ENCODE measurements at places on chromosomes 6 and 20. TPM values are rescaled to one million over a fixed set of nuclear protein-coding genes. Genes with fewer than 3 reads are reported as not detected.

- no peak for DNase-seq
Observed at GRCh38 chr20:52054123-52054522, 137.5 kb downstream of the ZFP64 start.

Gene TEAD3
- 7.3 TPM for total RNA-seq

- DNase-seq: no peak
Observed at GRCh38 chr6:146937316-146937715, 266.9 kb upstream of the STXBP5 start.

GRCh38 chr6:141700819-141701218 is 431.9 kb upstream of the GJE1 start:
- no peak for DNase-seq

Gene POPDC3
- 33.3 TPM for total RNA-seq

GRCh38 chr20:46150943-46151342 is 32.8 kb downstream of the CD40 start:
- no peak for DNase-seq

DNA sequence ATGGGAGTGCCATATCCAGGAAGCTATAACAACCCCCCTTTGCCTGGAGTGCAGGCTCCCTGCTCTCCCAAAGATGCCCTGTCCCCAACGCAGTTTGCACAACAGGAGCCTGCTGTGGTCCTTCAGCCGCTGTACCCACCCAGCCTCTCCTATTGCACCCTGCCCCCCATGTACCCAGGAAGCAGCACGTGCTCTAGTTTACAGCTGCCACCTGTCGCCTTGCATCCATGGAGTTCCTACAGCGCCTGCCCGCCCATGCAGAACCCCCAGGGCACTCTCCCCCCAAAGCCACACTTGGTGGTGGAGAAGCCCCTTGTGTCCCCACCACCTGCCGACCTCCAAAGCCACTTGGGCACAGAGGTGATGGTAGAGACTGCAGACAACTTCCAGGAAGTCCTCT is 56.7 kb upstream of the TMEM181 start:
- DNase-seq: no peak

Gene HLA-DQB2
- total RNA-seq: not detected

GRCh38 chr6:20463396-20463795 is 61.7 kb downstream of the E2F3 start:
- DNase-seq: no peak

DNA sequence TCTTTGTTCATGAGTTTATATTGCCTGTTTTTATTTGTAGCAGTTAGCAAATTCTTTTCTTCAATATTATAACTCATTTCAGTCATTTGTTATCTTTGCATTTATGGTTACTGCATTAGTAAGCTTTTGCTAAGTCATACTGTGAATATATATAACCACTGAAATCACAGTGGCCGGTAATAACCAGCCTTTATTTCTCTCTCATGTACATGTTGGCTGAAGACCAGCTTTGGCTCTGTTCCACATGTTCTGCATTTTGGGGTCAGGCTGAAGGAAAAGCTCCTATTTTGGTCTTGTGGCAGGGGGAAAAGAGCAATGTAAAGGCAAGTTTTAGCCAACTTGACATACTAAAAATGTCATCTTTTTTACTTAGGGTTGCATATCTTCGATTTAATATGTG is 276.3 kb downstream of the BCKDHB start:
- DNase-seq: no peak

Gene KCNS1
- not detected for total RNA-seq

- no peak for DNase-seq
Observed at GRCh38 chr20:3277686-3278465, 38.9 kb upstream of the SLC4A11 start.

DNA sequence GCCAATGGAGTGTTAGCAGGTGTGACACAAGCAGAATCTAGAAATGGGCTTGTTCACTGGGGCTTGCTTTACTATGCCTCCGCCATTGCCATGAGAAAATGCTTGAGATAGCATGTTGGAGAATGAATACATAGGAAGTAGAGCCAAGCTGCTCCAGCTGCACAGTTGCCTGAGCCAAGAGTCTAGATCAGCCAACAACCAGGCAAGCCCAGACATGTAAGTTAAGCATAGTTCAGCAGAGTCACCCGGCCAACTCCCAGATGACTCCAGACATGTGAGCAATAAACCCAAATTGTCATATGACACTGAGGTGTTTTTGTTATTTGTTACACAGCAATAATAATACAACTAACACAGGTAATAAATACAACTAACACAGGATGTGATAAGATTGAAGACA is 167.9 kb downstream of the HAO1 start:
- DNase-seq: no peak

GRCh38 chr6:112986321-112986720 is 639.2 kb downstream of the RFPL4B start:
- DNase-seq: no peak

DNA sequence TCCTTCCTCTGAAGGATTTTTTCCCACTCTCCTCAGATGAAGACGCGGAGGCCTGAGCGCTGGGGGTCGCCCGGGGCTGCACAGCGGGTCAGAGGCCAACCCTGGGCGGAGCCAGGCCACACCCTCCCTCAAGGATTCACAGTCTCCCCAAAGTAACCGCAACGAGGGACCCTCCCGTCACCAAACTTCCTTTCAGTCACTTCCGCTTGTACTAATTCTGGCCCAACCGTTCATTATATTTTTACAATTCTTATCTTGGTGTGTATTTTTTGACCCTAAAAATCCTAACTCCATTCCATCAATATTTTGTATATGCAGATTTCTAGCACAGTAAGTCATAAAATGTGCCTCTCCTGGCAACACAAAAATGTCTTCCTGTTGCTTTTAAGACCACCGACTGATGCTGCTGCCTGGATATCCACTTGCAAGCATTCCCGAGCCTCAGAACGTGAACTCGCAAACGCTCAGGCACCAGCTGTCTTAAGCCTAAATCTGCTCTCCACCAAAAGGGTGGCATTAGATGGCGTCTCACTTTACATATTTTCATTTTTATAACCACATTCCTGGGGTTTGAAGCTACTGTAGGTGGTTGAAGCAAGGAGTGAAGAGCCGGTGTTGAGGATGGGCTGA is 128.0 kb downstream of the DLL1 start:
- no peak for DNase-seq

DNA sequence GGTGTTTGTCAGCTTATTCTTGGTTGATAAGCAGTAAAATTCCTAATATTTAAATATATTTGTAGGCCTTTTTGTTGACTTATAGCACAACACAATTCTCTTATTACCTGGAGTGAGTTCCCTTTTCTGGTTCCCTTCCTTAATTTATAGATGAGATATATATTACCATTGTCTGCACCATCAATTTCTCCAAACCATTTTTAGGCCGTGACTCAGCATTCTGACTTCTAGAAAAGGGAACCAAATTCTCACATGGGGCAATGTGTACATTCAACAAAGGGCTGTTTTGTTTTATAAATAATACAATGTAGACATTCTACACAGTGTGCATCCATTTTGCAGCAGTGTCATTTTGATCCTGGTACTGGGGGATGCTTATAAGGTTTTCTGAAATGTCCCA is 52.8 kb downstream of the NCOA7 start:
- DNase-seq: no peak

Gene CD24
- 193 TPM for total RNA-seq

- DNase-seq: no peak
Observed at GRCh38 chr6:27407153-27407814, 18.7 kb downstream of the ZNF391 start.

DNA sequence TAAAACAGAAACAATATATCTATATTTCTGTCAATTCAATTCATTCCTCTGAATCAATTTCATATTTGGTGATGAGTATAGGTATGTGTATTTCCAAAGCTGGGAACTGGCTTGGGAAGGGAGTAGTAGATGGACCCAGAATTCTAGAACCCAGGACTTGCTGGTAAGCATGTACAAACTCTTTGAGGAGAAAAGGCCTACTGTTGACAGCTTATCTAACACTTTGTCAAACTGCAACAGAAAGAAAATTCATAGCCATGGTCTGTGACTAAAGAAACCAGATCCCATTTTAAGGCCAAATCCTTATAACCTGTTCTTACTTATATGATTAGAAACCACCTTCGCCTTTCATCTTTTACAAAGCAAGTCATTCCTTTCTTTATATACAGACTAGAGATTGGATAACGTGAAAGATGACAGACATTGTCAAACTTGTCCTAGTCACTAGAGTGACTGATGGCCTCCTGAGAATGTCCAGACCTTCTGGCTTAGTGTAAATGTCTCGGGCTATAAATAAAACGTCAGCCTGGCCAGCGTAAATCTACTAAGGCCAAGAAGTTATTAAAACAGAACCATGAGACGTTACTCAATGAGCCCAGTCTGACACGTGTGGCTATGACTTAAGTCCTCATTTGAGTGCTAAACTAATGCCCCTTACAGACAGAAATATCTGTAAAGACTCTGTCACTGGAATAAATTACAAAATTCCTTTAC is 152.3 kb downstream of the ALDH8A1 start:
- DNase-seq: no peak

Gene ZBTB12
- total RNA-seq: 7.5 TPM

Gene MICB
- total RNA-seq: 24.9 TPM

GRCh38 chr20:33145521-33145920 is 22.4 kb upstream of the BPIFA2 start:
- DNase-seq: no peak

DNA sequence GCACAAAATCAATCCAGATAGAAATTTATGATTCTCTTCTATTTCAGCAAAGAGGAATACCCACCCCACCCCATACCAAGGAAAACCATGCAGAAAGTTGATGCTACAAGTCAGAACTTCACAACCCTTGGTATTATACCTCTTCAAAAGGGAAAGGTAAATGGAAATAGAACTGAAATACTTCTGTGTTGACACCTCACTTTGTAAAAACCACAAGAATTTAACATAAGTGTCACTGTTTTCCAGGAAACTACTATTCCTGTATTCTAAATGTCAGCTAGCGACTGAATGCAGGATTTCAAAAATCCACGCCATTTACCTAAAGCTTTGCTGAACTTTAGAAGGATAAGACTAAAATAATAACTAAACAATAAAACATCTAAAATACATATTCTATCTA is 3.6 kb downstream of the CPNE1 start:
- DNase-seq: no peak

DNA sequence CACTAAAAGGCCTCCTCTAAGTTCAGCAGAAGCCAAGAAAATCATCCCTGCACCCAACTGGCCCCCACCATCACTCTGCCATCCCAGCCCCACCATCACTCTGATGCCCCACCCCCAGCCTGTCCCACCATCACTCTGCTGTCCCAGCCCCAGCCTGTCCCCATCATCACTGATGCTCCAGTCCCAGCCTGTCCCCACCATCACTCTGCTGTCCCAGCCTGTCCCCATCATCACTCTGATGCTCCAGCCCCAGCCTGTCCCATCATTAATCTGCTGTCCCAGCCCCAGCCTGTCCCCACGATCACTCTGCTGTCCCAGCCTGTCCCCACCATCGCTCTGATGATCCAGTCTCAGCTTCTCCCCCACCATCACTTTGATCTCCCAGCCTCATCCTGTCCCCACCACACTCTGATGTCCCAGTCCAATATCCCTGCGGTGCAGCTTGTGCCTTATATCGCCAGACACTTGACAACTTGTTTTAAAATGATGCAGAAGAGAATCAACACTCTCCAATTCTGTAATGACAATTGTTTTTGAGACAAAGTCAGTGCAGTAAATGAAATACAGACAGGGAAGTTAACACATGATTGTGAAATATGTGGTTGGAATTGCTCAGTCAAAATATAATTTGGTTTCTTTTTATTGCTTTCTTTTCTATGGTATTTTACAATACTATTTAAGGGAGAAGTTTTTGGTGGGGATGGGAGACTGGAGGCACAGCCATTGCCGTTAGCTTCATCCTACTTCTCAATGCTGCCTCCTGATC is 100.8 kb downstream of the TNFAIP3 start:
- no peak for DNase-seq

Gene NCR2
- not detected for total RNA-seq

Gene EYA2
- 1.7 TPM for total RNA-seq

Gene PPT2
- 29.4 TPM for total RNA-seq
